ENCODE measurements at places on chromosomes 16 and 17. TPM values are rescaled to one million over a fixed set of nuclear protein-coding genes. Genes with fewer than 3 reads are reported as not detected.

The KRTAP9-8 gene
- total RNA-seq: not detected

The SLC25A10 gene
- 4.6 TPM for total RNA-seq

The AATK gene
- total RNA-seq: 0.82 TPM

The PHOSPHO1 gene
- not detected for total RNA-seq

The UBE2G1 gene
- total RNA-seq: 58.5 TPM

The PRDM7 gene
- total RNA-seq: not detected

The ITGA3 gene
- 2.4 TPM for total RNA-seq

The NTN1 gene
- total RNA-seq: 0.14 TPM

The METTL2A gene
- total RNA-seq: 4.4 TPM

The MPRIP gene
- total RNA-seq: 176 TPM

The SRCIN1 gene
- not detected for total RNA-seq

The OTOP3 gene
- total RNA-seq: not detected

The ABCA10 gene
- total RNA-seq: 1.5 TPM

The DHRS13 gene
- 33.5 TPM for total RNA-seq

The TIGD7 gene
- 1.5 TPM for total RNA-seq

The CMTM3 gene
- total RNA-seq: 49.3 TPM

The KCNH6 gene
- total RNA-seq: not detected

The PKD1 gene
- 80.3 TPM for total RNA-seq

The PRSS33 gene
- not detected for total RNA-seq

The SOX8 gene
- total RNA-seq: 1.4 TPM

The TELO2 gene
- 29.7 TPM for total RNA-seq

The RAB37 gene
- total RNA-seq: 21.1 TPM

The EMP2 gene
- not detected for total RNA-seq

The KCNAB3 gene
- 8.2 TPM for total RNA-seq

The ARL2BP gene
- 35.6 TPM for total RNA-seq

The KRT38 gene
- not detected for total RNA-seq

The ACD gene
- total RNA-seq: 26.0 TPM

The HBA2 gene
- total RNA-seq: not detected

The FN3KRP gene
- 30.6 TPM for total RNA-seq

The NRN1L gene
- total RNA-seq: 4.4 TPM

The B3GNT9 gene
- 2.0 TPM for total RNA-seq

The RAD51C gene
- 10.4 TPM for total RNA-seq

The HP gene
- not detected for total RNA-seq

The ASPA gene
- total RNA-seq: not detected

The CD300H gene
- total RNA-seq: not detected

The DOC2A gene
- total RNA-seq: 0.14 TPM

The ULK2 gene
- 17.1 TPM for total RNA-seq

The NAE1 gene
- 89.1 TPM for total RNA-seq

The EIF4A3 gene
- total RNA-seq: 79.6 TPM

The SLC16A6 gene
- 9.5 TPM for total RNA-seq

The TP53TG3C gene
- total RNA-seq: not detected

Data from CD4-positive, alpha-beta T cell (primary cell).